ENCODE measurements at places on chromosomes 6 and 20.

GRCh38 chr20:63235399-63235983 lies at the start of gene BIRC7:
TSS of gene BIRC7 (plus strand) at chr20:63235905. CDS start at chr20:63236097, 192 bp downstream.
- no peak for DNase-seq

- no peak for DNase-seq
Observed at GRCh38 chr6:133106934-133107333, 134.2 kb upstream of the EYA4 start.

DNA sequence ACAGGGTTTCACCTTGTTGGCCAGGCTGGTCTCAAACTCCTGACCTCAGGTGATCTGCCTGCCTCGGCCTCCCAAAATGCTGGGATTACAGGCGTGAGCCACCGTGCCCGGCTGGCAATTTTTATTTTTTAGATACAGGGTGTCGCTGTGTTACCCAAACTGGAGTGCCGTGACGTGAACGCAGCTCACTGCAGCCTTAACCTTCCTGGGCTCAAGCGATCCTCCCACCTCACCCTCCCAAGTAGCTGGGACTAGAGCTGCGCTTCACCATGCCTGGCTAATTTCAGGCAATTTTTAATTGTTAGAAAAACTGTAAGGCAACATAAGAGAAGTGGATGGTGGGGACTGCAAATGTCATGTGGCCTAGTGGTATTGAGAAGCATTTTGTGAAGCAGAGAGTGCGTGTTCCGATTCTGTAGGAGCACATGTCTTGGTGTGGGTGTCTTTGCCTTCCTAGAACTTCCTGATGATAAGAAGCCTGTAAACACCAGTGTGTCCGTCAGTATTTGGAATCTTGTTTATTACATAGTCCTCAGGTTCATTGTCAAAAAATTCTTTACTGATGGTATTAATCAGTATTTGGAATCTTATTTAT lies 18.0 kb downstream of the JARID2 start:
- DNase-seq = no peak

DNA sequence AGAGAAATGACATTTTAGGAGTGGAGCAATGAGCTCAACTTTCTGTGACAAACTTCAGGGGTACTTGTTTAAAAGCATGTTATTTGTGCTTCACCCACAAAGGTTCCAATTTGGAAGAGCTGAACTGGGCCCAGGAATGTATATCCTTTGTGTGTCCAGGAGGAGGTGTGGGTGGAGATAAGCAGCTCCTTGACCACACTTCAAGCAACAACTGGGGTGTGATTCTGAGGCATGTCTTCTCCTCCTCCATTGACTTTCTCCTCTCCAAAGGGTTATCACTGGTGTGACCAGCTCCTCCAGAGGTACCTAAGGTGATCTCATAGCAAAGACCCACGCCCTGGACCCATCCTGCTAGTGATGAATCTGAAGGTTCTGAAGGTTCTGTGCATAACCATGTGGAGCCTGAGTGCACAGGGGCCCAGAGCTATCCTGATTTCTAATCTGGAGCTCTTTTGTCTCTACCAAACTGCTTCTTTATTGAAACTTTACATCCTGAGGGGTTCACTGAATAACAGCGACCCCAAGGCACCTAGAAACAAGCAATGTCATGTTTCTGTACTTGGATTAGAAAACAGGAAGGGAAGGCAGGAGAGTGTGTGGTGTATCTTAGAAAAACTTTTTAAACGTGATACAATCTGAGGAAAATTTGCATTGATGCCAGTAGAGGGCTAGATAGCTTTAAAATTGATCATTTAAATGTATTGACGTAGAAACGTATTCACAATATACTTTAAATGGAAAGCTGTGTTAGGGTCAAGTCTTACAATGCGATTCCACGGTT lies 60.9 kb upstream of the CD93 start:
- DNase-seq = no peak

GRCh38 chr6:24924580-24925356 lies 11.0 kb downstream of the RIPOR2 start:
- DNase-seq = no peak

GRCh38 chr6:146856296-146856695 lies 257.5 kb downstream of the ADGB start:
- DNase-seq = no peak

All from cortex of kidney (tissue), 1 donor.